ENCODE measurements at places on chromosomes 3 and 15.

GRCh38 chr15:54618120-54618519 lies 578.6 kb downstream of the RSL24D1 start:
- DNase-seq, result no peak

DNA sequence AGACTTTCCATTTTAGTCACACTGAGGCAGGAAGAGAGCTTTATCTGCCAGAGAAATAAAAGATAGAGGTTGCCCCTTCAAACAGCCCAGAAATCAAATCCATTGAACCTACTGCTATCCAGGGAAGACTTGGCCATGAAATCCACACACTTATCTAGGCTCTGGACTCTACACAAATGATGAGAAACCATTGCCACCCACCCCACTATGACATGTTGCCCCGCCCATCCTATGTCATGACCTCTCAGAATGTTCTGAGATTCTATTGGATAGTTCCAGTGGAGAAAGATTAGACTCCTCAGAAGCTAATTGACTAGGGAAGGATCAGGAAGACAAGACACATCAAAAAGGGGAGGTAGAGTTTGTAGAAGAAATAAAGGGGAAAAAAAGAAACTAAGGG lies at the start of gene TMCO5A:
TSS of gene TMCO5A (plus strand) at position 301 of the 400 bp plus-strand sequence. CDS start 1,684 bp downstream, outside the sequence.
- DNase-seq, result no peak

DNA sequence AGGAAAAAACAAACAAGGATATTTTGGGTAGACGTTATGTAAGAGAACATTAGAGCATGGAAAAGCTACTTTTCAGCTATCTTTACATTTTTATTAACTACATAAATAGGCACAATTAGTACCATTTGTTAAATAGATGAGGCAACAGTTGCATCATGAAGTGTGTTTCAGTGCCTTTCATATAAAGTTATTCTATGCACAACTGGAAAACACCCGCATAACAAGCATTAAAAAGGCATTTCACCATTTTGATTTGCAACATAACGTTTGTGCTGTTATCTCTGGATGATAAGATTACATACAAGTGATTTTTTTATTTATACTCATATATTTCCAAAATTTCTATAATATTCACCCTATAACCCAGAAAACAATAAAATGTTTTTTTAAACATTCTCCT lies 69.5 kb downstream of the CBLB start:
- DNase-seq, result no peak

GRCh38 chr3:136184703-136185102 lies 11.4 kb downstream of the MSL2 start:
- no peak for DNase-seq

GRCh38 chr3:66018057-66019033 lies 20.4 kb downstream of the MAGI1 start:
- DNase-seq, result no peak

DNA sequence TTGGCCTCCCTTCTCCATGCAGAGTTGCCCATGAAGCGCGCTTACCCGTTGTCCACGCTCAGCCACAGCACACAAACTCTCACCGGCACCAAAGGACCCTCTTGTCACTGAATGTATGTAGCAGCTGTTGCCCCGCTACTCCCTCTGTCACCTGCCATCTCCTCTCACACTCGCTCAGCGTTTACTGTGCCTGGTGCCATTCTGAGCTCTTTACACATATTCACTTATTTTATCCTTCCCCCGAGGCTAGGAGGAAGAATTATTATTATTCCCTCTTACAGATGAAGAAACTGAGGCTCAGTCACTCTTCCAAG lies 41.7 kb upstream of the PRR23E start:
- no peak for DNase-seq

DNA sequence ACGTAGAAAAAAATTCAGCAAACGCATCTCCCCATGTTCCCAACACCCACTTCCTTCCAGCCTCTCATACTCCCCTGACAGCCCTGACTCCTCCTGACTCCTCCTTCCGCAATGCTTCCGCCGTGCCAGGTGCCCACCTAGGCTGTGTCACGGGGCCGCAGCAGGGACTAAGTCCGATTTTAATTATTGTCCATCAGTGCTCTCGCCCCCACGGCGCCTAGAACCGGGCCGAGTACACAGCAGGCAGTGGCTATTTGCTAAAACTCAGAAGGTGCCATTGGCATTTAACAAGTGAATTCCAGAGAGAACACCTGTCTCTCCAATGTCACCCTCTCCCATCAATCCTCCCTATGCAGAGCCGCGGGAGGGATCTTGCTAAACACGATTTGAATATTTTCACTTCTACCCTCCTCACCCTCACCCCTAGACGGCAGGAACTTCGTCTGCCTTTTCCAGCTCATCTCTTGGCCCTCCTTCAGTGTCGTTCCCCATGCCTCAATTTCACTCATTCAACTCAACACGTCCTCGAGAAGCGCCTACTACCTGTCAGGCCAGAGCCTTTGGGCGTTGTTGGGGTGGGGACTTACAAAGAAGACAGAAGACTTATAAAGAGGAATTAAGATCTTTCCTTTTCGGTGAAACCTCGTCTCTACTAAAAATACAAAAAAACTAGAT lies 11.5 kb upstream of the SHF start:
- DNase-seq, result no peak

- DNase-seq, result peak; percentile 45
Measured at GRCh38 chr3:38651153-38651789, 1.8 kb upstream of the SCN5A start.

DNA sequence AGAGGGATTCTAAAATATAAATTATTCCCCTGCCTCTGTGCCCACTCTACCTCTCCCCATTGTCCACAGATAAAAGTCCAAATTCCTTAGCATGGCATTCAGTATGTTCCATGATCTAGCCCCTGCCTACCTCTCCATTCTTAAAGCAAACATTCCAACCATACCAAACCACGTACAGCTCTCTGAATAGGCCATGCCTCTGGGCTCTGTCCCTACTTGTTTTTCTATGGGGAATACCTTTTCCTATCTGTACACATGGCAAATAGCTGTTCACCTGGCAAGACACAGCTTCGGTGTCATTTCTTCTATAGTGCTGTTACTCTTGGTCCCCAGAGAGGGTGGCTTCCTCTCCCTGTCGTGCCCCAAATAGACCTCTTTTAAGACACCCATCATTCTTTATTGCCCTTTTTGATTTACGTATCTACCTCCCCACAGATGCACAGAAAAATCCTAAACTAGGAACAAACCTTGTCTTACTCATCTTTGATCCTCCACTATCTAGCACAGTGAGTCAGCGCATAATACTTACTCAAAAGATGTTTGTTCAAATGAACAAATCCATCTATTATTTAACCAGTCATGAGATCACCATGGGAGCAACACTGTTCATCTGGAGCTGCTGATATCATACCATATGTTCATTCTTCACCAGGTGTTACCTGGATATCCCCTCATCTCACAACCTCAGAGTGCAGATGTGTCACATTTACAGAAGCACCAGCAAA lies 329.8 kb downstream of the THSD4 start:
- no peak for DNase-seq

GRCh38 chr3:99909714-99910495 lies 92.2 kb downstream of the CMSS1 start:
- DNase-seq, result no peak

DNA sequence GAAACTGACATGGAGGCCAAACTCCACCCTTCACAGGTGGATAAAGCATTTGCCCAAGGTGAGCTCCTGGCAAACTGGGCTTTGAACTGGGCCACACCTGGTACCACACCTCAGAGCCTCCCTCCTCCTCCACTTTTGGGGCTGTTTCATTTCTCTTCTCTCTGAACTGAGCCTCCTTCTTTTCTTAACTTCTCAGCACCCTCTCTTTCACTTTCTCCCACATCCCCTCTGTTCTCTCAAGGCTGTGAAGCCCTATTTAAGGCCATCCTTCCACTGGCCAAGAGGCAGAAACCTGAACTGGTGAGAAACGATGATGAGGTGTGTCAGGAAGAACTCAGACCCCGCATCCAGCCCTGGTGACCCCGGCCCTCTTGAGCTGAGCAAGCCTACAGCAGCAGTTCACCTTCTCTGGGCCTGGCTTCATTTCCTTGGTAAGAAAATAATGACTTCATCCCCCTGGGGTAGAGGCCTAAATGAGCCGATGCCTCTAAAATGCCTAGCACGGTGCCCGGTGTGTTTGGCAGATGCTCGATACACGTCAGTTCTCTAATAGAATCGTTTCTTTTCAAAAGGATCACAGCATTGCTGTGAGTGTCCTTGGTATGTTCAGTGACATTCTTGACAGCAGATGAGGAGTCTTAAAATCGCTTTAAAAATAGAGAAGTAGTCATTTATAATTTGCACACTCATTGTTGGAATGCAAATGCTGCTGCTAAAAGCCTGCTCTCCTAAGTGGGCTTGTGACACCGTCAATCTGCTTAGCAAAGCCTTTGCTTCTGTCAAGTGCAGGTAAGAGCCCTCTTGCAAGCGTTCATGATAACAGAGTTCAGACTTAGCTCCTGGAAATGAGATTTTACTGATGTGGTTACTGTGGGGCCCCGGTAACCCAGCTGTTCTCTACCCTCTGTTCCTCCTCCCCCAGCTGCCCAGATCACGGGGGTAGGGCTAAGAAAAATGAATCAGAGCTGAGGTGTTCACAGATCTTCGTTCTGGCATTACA lies 97.7 kb upstream of the ATP2B2 start:
- peak; percentile 16 for DNase-seq

- no peak for DNase-seq
Measured at GRCh38 chr3:23785097-23785645, 20.6 kb upstream of the UBE2E1 start.

- no peak for DNase-seq
Measured at GRCh38 chr3:45166321-45166879, 20.2 kb upstream of the CDCP1 start.

GRCh38 chr3:15610082-15610759 lies 8.7 kb downstream of the BTD start:
- DNase-seq, result no peak

- no peak for DNase-seq
Measured at GRCh38 chr3:185715091-185715490, 109.8 kb downstream of the IGF2BP2 start.

GRCh38 chr3:101381809-101382208 lies 61.4 kb upstream of the IMPG2 start:
- DNase-seq, result no peak

DNA sequence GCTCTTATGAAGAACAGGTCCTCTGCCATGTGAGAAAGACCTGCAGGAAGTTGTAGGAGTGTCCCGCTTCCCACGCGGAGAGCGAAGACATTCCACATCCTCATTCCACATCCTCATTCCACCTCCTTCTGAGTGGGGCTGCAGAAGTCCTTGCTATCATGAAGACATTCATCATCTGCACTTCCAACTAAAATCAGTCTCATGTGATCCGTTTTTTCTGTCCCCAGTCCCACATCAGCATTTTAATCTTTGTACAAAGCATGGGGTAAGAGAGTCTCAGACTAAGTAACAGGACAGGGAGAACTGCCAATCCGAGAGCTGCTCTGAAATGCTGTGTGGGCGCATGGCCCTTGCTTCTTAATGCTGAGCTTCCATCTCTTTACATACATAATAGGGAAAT lies 227.2 kb downstream of the RSRC1 start:
- DNase-seq, result no peak

Measured in activated CD8-positive, alpha-beta memory T cell treated with anti-CD3 and anti-CD28 coated beads for 1 hour (primary cell).